Activated CD4-positive, CD25-positive, alpha-beta regulatory T cell treated with anti-CD3 and anti-CD28 coated beads, Interleukin-2, amount 50 U/mL, for 16 hours (primary cell): ENCODE measurements at places on chromosomes 1 and 21.

- no peak for DNase-seq
These were observed 66.7 kb downstream of the MAGI3 start for GRCh38 chr1:113456967-113457366.

- no peak for DNase-seq
These were observed 20.9 kb downstream of the SLAMF1 start for GRCh38 chr1:160625725-160626498.

GRCh38 chr1:213371525-213371846 lies 320.4 kb downstream of the RPS6KC1 start:
- DNase-seq = no peak

DNA sequence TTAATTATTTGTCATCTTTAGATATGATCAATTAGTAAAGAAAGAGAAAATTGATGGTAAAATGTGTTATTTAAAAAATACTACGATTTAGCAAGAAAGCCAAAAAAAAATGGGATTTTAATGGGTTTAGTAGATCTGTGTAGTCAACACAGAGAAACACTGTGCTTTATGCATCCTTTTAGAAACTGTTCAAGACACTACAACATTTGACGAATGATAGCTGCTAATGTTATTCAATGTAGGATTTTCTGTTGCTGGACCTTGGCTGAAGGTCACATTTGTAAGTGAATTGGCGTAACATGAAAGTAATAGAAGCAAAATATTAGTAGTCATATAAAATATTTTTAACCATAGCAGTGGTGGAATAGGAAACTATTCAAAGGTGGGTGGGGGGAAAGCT lies 1293.9 kb downstream of the NCAM2 start:
- DNase-seq = no peak

GRCh38 chr1:98277118-98277517 lies 356.3 kb upstream of the DPYD start:
- DNase-seq = no peak

DNA sequence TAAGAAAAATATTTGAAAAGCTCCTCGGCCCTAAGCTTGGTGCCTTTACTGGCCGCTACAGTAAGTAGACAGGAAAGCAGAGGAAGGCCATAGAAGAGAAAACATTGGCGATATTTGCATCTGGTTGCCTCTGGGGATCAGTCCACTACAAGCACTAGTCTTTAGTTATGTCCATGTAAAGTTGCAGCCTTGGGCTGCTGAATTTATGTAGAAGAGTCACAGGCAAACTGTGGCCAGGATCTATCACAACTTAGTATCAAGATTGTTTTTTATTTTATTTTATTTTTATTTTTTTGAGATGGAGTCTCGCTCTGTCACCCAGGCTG lies 228.7 kb upstream of the CAMK1G start:
- DNase-seq = no peak

DNA sequence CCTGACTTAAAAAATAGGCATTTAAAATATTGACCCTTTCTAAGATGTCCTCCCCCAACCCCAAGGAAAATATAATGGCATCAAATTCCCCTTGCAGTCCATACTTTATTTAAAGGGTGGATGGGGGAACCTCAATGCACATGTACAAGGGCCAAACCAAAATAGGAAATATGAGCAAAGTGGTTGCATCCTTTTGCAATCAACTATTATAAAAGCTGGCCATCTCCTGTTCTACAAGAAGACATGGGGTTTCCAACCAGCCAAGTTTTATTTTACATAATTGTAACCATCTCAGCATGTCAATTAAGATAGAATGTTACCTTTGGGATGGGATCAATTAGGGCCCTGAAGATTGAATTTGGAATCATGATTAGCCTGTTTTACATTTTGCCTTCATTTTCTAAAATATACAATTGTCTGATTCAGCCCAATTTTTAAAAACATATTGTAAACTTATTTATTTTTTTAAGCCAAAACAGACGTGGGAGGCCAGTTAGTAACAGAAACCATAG lies 146.7 kb upstream of the NFIA start:
- DNase-seq = no peak

- no peak for DNase-seq
These were observed 39.5 kb upstream of the ZNF124 start for GRCh38 chr1:247211339-247211738.

- peak; percentile 42 for DNase-seq
These were observed 4.3 kb upstream of the CSF1 start for GRCh38 chr1:109906160-109906838.

- DNase-seq = no peak
These were observed 32.9 kb downstream of the CD244 start for GRCh38 chr1:160829766-160830165.

GRCh38 chr1:171250263-171250662 lies 2.0 kb downstream of the FMO1 start:
- DNase-seq = no peak

GRCh38 chr1:87113313-87113712 lies 198.9 kb downstream of the HS2ST1 start:
- DNase-seq = no peak

DNA sequence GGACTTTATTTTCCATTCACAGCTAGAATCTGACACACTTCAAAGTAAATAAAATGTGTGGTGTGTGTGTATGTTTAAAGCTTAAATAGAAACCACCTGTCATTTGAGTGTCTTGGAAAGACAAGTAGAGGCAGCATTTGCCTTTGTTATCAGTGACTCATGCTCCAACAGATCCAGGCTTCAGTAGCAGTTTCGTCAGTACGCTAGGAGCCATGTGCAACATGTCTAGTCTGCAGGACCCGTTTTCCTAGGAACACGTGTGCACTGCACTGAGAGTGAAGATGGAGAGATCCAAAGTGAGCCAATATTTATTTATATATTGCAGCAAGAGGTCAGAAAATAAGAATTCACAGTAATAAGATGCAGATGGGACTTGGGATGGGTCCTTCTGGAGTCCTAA lies 41.8 kb downstream of the SGIP1 start:
- no peak for DNase-seq
